Type B pancreatic cell (in vitro differentiated cells): ENCODE measurements at places on chromosomes 2 and 18. TPM values are rescaled to one million over a fixed set of nuclear protein-coding genes. Genes with fewer than 3 reads are reported as not detected.

DNA sequence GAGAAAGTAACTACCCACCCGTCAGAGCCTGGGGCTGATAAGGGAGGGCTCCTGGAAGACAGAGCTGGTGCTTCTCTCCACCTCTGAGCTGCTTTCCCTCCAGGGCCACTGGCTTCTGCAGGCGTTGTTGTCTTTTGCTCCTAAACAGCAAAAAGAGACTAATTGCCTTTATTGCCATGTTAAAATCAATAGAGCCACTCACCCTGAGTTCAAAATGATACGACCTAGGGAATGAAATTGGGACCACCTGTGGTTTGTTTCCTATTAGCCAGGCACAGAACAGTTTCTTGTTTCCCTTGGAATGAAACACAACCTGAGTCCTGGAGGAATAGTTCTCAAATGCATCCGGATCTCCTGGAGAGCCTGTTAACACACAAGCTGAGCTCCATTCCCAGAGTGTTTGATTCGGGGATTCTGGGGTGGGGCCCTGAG lies 45.8 kb downstream of the TCF7L1 start:
- peaks cover 5% of the 10 kb centered on the region for H3K36me3 ChIP-seq
- H3K4me3 ChIP-seq = no peak overlapping the region
- H3K27ac ChIP-seq = peak overlapping the region; percentile 78
- no peaks in the 10 kb centered on the region for H3K27me3 ChIP-seq
- no peak for DNase-seq

DNA sequence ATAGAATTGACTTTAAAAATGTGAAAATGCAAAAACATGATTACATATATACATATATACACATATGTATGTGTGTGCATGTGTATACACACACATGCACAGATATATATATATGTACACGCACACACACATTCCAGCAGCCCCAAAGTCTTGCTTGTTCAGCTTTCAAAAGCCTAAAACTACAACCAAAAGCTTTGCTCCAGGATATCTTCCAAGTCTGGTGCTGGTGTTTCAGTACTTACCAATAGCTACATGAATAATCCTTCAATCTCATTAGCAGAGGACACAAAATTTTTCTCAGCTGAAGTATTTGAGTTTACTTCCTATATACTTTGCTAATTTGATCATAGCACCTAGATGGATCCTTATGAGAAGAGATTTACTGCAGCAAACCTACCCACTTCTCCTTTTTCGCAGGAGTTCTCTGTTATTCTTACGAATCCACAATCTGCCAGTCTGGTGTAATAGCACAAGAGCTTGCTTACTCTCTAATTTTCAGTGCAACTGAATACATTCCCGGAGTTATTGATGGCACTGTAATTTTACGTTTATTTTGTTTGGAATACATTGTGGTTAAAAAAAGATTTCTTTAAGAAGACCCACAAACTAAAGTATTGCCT lies 553.3 kb downstream of the ARHGAP15 start:
- H3K36me3 ChIP-seq = no peaks in the 10 kb centered on the region
- no peak overlapping the region for H3K4me3 ChIP-seq
- peaks cover 40% of the 10 kb centered on the region for H3K4me1 ChIP-seq
- no peak overlapping the region for H3K27ac ChIP-seq

DNA sequence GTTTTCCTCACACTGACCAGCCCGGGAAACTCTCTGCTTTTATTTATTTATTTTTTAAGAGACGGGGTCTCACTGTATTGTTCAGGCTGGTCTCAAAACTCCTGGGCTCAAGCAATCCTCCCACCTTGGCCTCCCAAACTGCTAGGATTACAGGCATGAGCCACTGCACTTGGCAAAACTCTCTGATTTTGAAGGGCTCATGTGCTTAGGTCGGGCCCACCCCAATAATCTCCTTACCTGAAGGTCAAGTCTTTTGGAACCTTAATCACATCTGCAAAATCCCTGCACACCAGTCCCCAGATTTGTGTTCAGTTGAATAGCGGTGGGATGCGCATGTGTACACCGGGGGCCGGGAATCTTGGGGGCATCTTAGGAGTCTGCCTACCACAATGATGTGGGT lies 7.7 kb upstream of the ECEL1 start:
- peaks cover 56% of the 10 kb centered on the region for H3K27me3 ChIP-seq
- no peak overlapping the region for H3K4me3 ChIP-seq
- H3K4me1 ChIP-seq = no peaks in the 10 kb centered on the region
- no peak overlapping the region for H3K27ac ChIP-seq
- DNase-seq = no peak

- H3K27me3 ChIP-seq = no peaks in the 10 kb centered on the region
- peaks cover 30% of the 10 kb centered on the region for H3K36me3 ChIP-seq
- H3K27ac ChIP-seq = no peak overlapping the region
- peaks cover 9% of the 10 kb centered on the region for H3K4me1 ChIP-seq
Observed at GRCh38 chr18:62894681-62895390, 179.5 kb downstream of the PHLPP1 start.

- no peak for DNase-seq
- no peak overlapping the region for H3K4me3 ChIP-seq
- H3K36me3 ChIP-seq = no peaks in the 10 kb centered on the region
- peaks cover 13% of the 10 kb centered on the region for H3K27me3 ChIP-seq
- H3K4me1 ChIP-seq = peaks cover 38% of the 10 kb centered on the region
Observed at GRCh38 chr2:85061896-85062295, 71.3 kb upstream of the TCF7L1 start.

The ALPG gene
- 0.14 and 0.88 TPM in 2 replicates for total RNA-seq

The ELP2 gene
- total RNA-seq = 79.2 and 94.6 TPM in 2 replicates

GRCh38 chr2:233321166-233321565 lies 13.6 kb downstream of the SAG start:
- peaks cover 32% of the 10 kb centered on the region for H3K27me3 ChIP-seq
- no peak overlapping the region for H3K4me3 ChIP-seq
- no peaks in the 10 kb centered on the region for H3K36me3 ChIP-seq
- no peak overlapping the region for H3K27ac ChIP-seq

- no peak for DNase-seq
- H3K27ac ChIP-seq = peak overlapping the region; percentile 97
- peaks cover 33% of the 10 kb centered on the region for H3K4me1 ChIP-seq
- H3K4me3 ChIP-seq = peak overlapping the region; percentile 45
Observed at GRCh38 chr2:9169349-9170107, 37.1 kb upstream of the ASAP2 start.

DNA sequence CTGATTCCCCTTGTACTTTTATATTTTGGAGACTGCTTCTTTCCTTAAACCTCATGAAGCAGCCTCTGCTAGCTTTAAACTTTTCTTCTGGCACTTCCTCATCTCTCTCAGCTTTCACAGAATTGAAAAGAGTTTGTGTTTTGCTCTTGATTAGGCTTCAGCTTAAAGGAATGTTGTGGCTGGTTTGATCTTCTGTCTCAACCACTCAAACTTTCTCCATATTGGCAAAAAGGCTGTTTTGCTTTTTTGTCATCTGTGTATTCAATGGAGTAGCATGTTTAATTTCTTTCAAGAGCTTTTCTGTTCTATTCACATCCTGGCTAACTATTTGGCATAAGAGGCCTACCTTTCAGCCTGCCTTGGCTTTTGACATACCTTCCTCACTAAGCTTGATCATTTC lies 36.3 kb upstream of the MSTN start:
- H3K27me3 ChIP-seq = no peaks in the 10 kb centered on the region
- H3K36me3 ChIP-seq = peaks cover 4% of the 10 kb centered on the region
- no peak overlapping the region for H3K27ac ChIP-seq
- no peak overlapping the region for H3K4me3 ChIP-seq
- peaks cover 8% of the 10 kb centered on the region for H3K4me1 ChIP-seq

DNA sequence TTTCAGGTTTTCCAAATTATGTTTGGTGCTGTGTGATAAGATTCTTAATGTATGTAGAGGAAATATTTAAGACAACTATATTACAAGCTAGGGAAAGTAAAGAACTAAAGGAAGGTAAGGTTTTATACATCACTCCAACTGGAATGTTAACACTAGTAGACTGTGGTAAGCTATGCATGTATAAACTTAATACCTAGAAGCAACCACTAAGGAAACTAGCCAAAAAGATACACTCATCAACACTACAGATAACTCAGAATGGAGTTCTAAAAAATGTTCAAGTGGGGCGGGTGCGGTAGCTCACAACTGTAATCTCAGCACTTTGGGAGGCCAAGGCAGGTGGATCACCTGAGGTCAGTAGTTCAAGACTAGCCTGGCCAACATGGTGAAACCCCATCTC lies 37.8 kb upstream of the MALL start:
- no peak for DNase-seq
- H3K4me3 ChIP-seq = no peak overlapping the region
- H3K4me1 ChIP-seq = no peaks in the 10 kb centered on the region

DNA sequence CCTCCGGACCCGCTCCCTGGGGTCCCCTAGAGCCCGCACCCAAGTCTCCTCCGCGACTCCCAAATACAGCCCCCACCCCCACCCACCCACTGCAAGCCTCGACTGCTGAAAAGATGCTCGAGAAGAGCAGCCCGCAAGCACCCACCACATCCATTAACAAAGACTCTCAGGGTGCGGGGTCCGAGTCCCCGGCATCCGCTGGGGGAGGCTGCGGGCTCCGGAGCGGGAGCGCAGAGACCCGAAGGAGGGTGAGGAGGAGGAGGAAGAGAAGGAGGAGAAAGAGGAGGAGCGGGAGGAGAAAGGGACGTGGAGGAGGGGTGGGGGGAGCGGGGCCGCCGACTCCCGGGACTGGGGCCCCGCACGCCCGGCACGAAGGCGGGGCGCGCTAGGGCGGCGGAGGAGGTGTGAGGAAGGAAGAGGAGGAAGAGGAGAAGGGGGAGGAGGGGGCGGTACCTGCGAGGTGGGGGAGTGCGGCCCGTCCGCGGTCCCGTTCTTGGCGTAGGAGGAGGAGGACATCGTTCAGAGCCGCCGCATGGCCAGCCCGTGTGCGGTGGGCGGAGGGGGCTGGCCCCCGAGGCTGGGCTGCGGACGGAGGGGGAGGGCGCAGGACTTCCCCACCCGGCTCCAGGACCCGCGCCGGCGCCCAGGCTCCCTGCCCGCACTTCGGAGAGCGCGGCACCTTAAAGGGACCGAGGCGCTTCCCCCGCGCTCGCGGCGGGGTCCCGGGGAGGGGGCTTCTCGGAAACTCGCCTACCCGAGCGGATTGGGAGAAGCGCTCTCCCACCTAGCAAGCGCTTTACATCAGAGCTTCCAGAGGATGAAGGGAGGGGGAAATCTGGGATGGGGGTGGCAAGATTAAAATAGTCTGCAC lies at the start of gene CACNB4:
Gene CACNB4 (minus strand): TSS at position 549 of the 871 bp plus-strand sequence.
- H3K4me1 ChIP-seq = peaks cover 11% of the 10 kb centered on the region
- H3K36me3 ChIP-seq = no peaks in the 10 kb centered on the region
- H3K4me3 ChIP-seq = peak within 1 kb of the TSS; percentile 96
- DNase-seq = no peak
- H3K27ac ChIP-seq = peak within 1 kb of the TSS; percentile 81

The PROKR1 gene
- 0.10 and 0.41 TPM in 2 replicates for total RNA-seq

The ADCYAP1 gene
- total RNA-seq = 0.34 and 1.2 TPM in 2 replicates

DNA sequence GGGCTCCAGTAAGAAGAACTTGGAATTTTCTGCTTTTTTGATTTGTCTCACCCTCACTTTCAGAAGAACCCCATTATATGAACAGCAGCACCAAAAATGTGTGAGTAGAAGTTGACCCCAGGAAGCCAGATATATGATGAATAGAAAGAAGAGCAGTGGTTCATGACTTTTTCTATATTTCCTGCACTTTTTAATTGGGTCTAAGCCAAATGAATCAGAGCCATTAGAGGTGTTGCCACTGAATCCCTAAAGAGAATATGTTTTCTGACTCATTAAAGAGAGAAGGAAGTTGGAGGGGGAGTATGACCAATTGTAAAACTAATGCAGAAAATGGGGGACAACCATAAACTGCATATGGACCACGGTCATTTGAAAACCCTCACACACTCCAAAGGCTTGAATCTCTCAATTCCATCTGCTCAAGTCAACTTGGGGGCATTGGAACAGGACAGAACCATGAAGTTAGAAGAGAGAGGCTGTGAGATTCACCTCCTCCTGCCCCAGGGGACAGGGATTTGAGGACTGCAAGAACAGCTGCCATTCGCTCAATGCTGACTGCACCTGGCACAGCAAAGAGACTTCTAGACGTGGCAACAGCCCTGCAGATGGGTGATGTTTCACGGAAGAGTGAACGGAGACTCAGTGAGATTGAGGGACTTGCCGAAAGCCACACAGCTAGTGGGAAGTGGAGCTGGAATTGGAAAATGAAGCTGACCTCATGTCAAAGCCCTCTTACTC lies 3.0 kb downstream of the DAPL1 start:
- no peaks in the 10 kb centered on the region for H3K36me3 ChIP-seq
- H3K27ac ChIP-seq = no peak overlapping the region
- no peak overlapping the region for H3K4me3 ChIP-seq
- H3K4me1 ChIP-seq = no peaks in the 10 kb centered on the region

GRCh38 chr2:235514627-235515363 lies 21.0 kb downstream of the AGAP1 start:
- H3K27me3 ChIP-seq = no peaks in the 10 kb centered on the region
- H3K36me3 ChIP-seq = peaks cover 16% of the 10 kb centered on the region
- peaks cover 21% of the 10 kb centered on the region for H3K4me1 ChIP-seq
- peak overlapping the region; percentile 94 for H3K27ac ChIP-seq
- H3K4me3 ChIP-seq = peak overlapping the region; percentile 44

DNA sequence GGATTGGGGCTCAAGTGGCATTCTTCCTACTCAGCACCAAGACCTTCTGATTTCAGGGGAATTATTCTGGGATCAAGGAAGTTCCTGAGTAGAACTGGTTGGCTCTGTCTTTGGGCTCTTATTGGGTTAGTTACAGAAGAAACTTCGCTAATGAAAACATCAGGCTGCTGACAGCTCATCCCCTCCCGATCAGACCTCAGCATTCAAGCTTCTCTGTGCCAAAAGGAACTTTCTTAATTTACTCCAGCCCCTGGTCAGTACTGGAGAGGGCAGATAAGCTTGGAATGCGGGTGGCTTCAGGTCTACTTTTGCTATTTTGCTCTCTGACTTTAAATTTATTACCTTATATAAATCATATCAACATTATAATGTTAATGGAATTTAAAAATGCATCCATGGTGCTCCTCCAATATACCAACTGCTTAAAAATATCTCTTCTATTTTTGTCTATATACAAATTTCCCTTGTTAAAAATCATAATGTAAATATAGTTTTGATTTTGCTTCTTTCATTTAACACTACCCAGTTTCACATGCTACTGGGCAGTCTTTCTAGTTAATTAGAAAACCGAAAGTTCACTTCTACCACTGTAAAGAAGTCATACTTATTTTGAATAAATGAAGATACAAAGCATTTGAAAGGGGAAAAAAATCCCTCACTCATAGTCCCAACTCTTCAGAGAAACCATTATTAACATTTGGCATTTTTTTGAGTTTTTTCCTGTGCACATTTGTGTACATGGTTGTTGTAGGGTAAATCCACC lies 34.4 kb downstream of the PCARE start:
- H3K4me3 ChIP-seq = no peak overlapping the region
- DNase-seq = no peak
- H3K36me3 ChIP-seq = no peaks in the 10 kb centered on the region
- H3K27ac ChIP-seq = no peak overlapping the region
- peaks cover 13% of the 10 kb centered on the region for H3K4me1 ChIP-seq
- no peaks in the 10 kb centered on the region for H3K27me3 ChIP-seq

DNA sequence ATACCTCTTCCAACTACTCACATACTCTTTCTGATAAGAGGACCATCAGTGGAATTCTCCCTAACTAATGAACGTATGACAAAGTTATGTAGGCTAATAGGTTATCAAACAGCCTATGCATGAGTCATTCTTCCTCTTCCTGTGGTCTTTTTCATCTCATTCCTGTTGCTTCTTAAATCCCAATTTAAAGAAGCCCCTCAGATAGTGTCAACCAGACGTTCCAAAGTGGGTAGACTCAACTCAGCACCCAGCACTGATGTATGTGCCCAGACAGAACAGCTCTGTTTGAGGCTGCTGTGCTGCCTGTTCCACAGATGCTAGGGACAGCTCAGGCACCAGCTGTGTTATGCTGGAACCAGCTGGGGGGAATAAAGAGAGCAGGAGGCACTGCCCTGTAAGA lies 52.6 kb downstream of the CXCR4 start:
- H3K27me3 ChIP-seq = peaks cover 12% of the 10 kb centered on the region
- DNase-seq = no peak
- peaks cover 46% of the 10 kb centered on the region for H3K4me1 ChIP-seq
- peak overlapping the region; percentile 34 for H3K27ac ChIP-seq
- H3K36me3 ChIP-seq = no peaks in the 10 kb centered on the region

The EMILIN1 gene
- 2.7 and 60.7 TPM in 2 replicates for total RNA-seq

The DCDC2C gene
- not detected in 2 replicates for total RNA-seq
